Panc1 (cell line): ENCODE measurements at places on chromosomes 2 and 18.

GRCh38 chr2:60520917-60521539 lies 32.4 kb downstream of the BCL11A start:
- no peak for DNase-seq

GRCh38 chr2:52794581-52794980 lies 973.0 kb upstream of the CHAC2 start:
- DNase-seq = no peak

GRCh38 chr2:240271716-240272341 lies 131.4 kb upstream of the OTOS start:
- no peak for DNase-seq

- no peak for DNase-seq
These were observed 15.5 kb downstream of the MRPS5 start for GRCh38 chr2:95106081-95106480.

DNA sequence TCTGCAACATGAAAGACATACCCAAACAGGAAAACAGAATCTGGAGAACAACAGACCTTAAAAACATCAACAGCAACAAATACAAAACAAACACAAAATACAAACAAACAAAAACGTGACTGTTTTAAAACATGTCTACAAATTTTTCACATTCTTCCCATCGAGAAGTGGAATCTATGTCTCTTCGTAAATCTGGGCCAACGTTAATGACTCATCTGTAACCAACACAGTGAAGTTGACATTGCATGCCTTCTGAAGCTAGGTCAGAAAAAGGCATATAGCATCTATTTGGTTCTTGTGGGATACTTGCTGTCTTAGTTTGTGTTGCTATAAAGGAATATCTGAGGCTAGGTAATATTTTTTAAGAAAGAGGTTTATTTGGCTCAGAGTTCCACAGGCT lies 269.0 kb upstream of the FBXO11 start:
- no peak for DNase-seq

GRCh38 chr2:26567534-26567933 lies 73.6 kb downstream of the CIB4 start:
- DNase-seq = no peak

- DNase-seq = no peak
These were observed 42.0 kb downstream of the ZFP36L2 start for GRCh38 chr2:43184339-43184895.

DNA sequence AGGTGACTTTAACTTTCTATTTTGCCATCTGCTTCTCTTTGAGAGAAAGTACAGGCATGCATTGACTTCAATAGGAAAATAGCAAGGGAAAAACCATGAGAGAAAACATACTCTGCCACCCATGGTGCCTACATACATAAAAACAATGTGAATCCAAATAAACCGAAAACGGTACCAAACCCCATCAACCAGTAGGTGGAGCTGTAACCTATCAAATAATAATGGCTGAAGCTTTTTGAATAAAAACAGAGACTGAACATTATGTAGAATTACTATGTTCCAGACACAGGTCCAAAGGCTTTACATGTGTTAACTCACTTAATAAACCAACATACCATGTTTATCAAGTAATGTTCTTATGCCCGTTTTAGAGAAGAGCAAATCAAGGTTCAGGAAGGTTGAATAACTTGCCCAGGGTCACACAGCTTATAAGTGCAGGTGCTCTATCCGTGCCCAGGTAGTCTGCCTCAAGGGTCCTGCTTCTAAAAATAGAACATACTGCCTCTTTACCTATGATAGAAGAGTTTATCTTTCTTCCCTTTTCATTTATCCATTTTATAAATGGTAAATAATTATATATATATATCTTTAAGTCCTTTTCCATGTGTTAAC lies 293.9 kb upstream of the SYT4 start:
- DNase-seq = no peak

GRCh38 chr18:50117863-50118262 lies 77.1 kb downstream of the MYO5B start:
- DNase-seq = no peak

- DNase-seq = no peak
These were observed 296.1 kb upstream of the GULP1 start for GRCh38 chr2:187995556-187995955.

DNA sequence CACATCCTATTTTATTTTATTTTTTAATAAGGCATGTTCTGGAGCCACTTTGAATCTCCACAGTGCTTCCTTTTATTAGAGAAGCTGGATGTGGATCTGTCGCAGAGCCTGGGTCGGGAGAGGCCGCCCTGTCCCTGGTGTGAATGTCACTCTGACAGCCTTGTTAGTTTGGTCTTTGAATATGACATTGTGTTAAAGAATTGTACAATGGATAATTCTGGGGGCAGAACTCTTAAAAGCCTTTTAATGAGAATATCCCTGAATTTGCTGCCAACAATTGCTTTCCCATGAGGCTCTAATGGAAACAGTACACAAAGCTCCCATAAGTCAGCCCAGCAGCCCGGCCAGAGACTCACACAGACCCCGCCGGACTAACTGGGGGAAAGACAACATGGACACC lies 82.4 kb downstream of the MTCL1 start:
- DNase-seq = no peak

DNA sequence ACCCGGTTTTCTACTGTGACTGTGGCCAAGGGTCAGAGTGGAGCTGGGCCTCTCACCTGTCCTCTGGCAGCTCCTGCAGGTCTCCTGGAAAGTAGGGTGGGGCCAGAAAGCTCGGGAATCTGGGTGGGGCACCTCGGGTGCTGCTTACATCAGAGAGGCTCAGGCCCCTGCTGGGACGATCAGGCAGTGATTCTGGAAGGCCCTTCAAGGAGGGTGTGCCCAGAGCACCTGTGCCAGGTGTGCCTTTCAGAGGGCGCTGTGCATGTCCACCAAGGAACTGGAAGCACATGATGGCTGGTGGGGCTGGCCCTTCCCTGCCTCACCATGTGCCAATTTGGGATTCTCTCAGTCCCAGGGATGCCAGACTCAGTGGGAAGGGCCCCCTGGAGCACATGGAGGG lies 44.0 kb downstream of the ATP6V1C2 start:
- no peak for DNase-seq

GRCh38 chr2:9983401-9984216 lies 32.1 kb downstream of the GRHL1 start:
- DNase-seq = no peak
